ENCODE measurements at places on chromosomes 5 and 9.

- no peak for DNase-seq
These were observed 285.4 kb downstream of the MAST4 start for GRCh38 chr5:66881480-66882161.

- DNase-seq: no peak
These were observed 27.0 kb upstream of the IFNB1 start for GRCh38 chr9:21104787-21105186.

GRCh38 chr5:169003721-169004541 is 297.0 kb downstream of the SLIT3 start:
- DNase-seq: no peak

GRCh38 chr9:16817002-16817401 is 53.5 kb downstream of the BNC2 start:
- DNase-seq: no peak

DNA sequence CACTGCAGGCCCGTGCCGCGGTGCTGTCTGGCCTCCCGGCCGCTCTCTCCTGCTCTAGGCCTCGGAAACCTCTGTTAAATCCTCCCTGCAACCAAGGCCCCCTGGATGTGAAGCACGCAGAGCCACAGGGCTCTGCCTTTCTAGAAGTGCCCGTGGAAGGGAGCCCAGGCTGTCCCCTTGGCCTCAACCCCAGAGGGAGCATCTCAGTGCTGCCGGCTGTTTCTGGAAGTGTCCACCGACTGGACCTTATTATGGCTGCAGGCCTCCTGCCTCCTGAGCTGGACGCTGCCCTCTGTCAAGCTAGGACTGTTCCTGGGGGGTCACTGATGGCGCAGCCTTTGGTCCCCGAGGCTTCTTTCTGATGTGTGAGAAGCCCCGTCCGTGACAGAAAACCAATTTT is 40.4 kb upstream of the PHYKPL start:
- no peak for DNase-seq

- DNase-seq: no peak
These were observed 63.9 kb downstream of the MEGF9 start for GRCh38 chr9:120650352-120650751.

GRCh38 chr5:66969963-66970362 is 226.6 kb downstream of the CD180 start:
- DNase-seq: no peak

GRCh38 chr9:79686381-79687130 is 114.8 kb downstream of the TLE4 start:
- DNase-seq: no peak

GRCh38 chr5:41071975-41072374 is 833 bp upstream of the MROH2B start:
- DNase-seq: no peak

GRCh38 chr5:179313849-179314521 is 31.3 kb downstream of the ADAMTS2 start:
- peak; percentile 90 for DNase-seq

DNA sequence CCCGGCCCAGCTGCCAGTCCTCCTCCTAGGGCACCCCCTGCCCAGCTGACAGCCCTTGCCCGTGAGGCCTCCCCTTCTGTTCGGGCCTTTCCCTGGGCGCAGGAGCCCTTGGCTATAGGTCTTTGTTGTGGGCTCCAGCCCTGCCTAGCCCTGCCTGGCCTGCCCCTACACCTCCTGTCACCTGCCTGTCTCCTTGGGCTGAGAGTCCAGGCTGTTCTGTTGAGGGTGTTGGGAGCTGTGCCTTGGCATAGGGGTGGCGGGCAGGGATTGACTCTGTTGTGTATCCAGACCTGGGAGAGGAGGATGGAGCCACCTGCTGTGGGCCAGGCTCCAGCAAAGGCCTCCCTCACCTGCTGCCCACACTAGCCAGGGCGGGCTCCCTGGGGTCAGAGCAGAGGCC is 11.6 kb downstream of the FCN2 start:
- no peak for DNase-seq

- DNase-seq: peak; percentile 63
These were observed 121.5 kb downstream of the EHMT1 start for GRCh38 chr9:137740312-137740711.

GRCh38 chr5:53430618-53431252 is 49.7 kb upstream of the FST start:
- DNase-seq: no peak

DNA sequence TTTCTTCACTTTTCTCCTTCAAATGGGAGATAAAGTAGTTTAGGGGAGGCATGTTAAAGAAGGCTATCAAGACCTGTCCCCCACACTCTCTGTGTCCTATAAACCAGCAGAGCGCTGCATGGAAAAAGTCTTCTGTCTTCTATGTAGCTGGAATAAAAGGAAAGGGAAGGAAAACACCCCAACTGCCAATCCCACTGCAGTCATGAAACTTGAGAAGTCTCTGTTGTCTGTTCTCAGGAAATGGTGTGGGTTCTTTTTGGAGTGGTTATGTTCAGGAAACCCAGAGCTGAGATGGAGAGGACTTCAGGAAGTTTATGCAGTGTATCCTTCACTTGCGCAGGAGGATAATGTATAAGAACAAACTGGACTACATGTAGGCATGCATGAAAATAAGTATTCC is 274.3 kb downstream of the GAS1 start:
- no peak for DNase-seq

DNA sequence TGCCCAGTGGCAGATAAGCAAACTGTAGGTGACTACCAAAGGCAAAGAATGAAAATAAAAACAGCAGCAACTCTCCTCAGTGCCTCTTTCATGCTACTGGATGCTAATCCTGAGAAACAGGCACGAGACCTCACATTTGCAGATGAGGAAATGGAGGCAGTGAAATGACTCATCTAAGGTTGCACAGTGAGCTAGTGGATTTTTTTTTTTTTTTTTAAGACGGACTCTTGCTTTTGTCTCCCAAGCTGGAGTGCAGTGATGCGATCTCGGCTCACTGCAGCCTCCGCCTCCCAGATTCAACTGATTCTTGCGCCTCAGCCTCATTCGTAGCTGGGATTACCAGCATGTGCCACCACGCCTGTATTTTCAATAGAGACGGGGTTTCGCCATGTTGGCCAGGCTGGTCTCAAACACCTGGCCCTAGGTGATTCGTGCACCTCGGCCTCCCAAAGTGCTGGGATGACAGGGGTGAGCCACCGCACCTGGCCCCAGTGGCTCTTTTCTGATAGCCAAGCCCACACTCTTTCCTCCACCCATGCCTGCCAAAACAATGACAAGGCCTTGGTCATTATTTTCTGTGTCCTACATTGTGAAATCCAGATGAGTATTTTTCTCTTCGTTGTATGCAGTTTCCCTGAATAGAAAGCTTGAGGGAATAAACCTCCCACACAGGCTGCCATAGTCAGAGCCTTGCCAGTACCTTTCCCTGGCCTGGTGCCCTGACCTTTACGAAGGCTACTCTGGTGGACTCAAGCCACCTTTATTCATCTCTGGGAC is 19.2 kb downstream of the DOCK2 start:
- DNase-seq: no peak

GRCh38 chr9:5435912-5436311 is 1.8 kb downstream of the PLGRKT start:
- no peak for DNase-seq

DNA sequence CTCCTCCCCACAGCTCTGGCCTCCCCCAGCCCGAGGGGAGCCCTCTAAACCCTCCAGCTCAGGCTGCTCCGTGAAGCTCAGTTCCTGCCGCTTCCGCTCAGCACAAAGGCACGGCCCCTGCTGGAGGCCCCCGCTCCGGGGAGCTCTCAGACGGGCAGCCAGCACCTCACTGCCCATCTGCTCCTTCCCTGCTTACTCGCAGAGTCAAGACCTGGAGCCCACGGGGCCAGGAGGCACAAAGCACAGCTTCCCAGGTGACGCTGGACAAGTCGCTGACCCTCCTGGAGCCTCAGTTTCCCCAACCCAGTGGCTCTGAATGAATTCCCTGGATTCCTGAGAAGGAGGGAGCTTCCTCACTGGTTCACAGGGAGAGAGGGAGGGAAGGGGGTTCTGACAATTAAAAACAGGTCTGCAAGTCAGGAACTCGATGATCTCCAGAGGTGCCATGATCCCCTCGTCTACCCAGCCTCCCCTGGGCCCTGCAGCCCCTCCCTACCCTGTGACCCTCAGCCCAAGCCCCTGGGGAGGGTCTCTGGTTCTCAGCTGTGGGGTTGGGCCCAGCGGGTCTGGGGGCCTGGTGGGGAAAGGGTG is 36.2 kb downstream of the VAV2 start:
- no peak for DNase-seq

DNA sequence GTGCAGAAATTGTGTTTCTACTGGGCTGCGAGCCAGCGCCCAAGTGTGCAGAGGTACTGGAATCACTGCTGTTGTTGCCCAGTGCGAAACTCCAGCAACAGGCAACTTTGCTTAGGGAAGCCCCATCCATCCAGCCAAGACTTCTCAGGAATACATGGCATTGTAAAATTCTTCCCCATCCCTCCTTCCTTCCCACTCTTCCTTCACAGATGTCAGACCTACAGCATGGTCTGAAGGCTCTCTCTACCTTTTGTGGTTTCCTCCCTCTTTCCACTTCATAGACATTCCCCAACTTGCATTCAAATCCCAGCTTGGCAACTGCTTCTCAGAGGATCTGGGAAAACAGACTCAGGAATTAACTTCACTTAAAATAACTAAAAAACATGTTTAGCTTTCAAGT is 30.4 kb downstream of the ARL15 start:
- no peak for DNase-seq

DNA sequence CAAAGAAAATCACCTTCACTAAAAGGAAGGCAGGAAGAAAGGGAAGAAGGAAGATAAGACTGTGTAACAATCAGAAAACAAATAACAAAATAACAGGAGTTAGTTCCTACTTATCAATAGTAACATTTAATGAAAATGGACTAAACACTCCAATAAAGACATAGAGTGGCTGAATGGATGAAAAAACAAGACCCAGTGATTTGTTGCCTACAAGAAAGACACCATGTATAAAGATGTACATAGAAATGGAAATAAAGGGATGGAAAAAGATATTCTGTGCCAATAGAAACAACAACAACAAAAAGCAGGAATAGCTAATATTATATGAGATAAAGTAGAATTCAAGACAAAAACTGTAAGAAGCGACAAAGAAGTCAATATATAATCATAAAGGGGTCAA is 116.8 kb downstream of the LURAP1L start:
- DNase-seq: no peak

DNA sequence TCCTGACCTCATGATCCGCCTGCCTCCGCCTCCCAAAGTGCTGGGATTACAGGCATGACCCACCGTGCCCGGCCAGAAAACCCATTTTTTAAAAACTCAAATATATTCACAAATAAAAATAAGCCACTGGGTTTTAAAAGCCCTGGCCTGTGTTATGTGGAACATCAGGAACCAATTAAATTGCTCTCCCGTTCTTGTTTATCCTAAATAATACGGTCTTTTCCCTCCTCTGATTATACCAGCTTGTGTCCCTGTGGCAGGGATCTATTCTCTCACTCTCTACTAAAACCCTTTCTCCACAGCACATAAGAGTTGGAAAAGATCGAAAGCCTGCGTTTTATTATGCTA is 30.1 kb upstream of the LPAR1 start:
- DNase-seq: no peak

- DNase-seq: no peak
These were observed 141.4 kb downstream of the EBF1 start for GRCh38 chr5:158958021-158958994.

- DNase-seq: no peak
These were observed 80.6 kb downstream of the FBXO4 start for GRCh38 chr5:42005561-42006153.

DNA sequence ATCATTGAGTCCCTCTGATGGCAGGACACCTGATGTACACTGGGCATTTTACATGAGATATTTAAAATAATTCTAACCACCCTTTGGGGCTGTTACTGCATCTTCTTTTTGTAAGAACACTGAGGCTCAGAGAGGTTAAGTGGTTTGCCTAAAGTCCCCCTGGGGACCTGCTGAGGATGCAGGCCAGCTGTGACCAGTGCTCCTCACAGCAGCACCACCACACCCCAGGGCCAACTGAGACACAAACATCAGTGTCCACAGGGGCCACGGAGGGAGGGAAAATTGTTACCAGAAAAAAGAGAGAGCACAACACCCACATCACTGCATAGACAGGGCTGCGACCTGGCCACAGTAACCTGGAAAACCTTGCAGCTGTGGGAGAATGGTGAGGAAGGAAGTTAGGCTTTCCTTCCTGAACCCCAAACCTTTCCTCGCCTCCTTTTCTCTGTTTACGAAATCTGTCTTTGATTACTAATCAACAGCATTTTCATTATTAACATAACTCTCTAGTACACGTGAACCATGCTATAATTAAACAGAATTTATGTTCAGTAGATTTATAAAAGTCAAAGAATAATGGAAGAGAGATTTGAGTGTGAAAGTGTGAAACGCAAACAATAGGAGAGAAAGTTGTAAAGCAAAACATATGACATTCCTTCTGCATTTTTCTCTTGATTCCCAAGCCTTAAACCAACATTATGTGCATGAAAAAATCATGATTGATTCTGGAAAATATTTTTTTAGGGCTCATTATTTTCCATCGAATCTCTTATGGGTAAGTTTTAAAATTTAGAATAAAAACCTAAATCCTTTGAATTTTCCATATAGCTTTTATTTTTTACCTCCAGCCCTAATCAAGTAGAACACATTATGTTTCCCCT is 228.1 kb upstream of the DAPK1 start:
- DNase-seq: no peak

GRCh38 chr9:36091026-36091953 is 45.2 kb upstream of the GLIPR2 start:
- peak; percentile 64 for DNase-seq

DNA sequence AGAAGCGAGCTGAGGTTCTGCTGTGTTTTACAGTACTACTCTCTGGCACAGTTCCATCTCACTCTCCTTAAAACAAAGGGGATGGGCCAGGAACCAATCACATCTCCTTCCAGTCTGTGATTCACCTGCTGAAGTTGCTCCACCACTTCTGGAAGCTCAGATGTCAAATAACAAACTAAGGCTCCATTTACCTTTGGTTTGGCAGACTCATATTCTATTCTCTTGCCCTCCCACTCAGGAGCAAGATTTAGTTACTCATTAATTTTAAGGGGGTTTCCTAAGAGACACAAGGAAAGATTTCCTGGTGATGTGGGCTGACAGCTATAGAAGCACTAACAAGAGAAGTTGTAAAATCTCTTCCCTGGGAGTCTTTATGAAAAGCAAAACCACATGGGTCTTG is 37.8 kb upstream of the KIF2A start:
- DNase-seq: no peak

Data from left forelimb (tissue), 1 donor.